Stimulated activated CD4-positive, alpha-beta T cell treated with anti-CD3 and anti-CD28 coated beads, Interleukin-15, amount 100 ng/mL, for 48 hours (primary cell): ENCODE measurements at places on chromosomes 4 and X.

- no peak for DNase-seq
Measured at GRCh38 chrX:45596188-45596808, 395.6 kb upstream of the DIPK2B start.

- no peak for DNase-seq
Measured at GRCh38 chr4:825971-826330, at the start of gene CPLX1. CPLX1 (minus strand) TSS chr4:826129; CDS start chr4:824522, 1,607 bp downstream.

- DNase-seq = no peak
Measured at GRCh38 chr4:6216588-6216987, 16.2 kb upstream of the JAKMIP1 start.

- no peak for DNase-seq
Measured at GRCh38 chr4:93018243-93018642, 714.5 kb downstream of the GRID2 start.

- no peak for DNase-seq
Measured at GRCh38 chrX:69987691-69988090, 62.0 kb downstream of the AWAT2 start.

DNA sequence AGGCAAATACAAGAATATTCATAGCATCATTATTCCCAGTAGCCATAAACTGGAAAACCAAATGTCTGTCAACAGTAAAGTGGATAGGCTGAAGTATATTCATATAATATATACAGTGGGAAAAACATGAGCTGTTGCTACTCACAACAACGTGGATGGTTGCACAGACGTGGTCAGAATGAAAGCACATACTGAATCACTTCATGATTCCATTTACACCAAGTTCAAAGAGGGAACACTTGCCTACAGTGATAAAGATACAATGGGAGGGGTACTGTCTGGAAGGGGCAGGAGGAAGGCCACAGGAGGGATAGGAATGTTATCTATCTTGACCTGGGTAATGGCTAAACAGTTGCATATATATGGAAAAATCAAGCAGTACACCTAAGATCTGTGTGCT, 25.3 kb downstream of the APBB2 start:
- DNase-seq = no peak

DNA sequence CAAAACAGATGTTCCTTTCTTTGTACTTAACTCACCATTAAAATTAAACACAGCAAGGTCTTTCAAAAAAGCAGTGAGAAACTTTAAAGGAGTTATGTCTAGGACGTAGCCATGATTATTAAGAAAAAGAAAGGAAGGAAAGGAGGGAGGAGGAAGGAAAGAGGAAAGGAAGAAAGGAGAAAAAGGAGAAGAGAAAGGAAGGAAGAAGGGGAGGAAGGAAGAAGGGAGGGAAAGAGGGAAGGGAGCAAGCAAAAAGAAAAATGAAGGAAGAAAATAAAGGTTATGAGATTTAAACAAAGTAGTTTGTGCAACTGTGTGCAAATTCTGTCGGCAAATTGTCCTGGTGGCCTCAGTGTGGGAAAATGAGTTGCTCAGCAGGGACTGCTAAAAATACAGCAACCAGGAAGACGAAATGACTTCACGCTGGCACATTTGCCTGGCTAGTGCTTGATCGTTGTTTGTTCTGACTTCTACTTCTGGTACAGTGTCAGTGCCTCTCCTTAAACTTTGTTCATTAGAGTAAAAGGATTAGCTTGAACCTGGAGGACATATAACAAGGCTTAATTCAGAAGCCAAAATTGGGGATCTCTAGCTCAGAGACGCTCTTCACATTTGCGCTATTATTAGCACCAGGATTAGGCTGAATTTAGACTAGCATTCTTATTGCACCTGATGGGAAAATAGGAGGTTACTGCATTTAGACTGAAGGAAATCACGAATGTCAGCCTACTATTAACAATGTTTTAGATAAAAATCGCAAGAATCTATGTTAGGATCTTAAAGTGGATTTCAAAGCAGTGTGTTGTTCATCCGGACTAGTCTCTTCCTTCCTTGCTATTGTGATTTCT, 81.2 kb downstream of the DCK start:
- DNase-seq = no peak

GRCh38 chrX:16487620-16488385, 162.2 kb upstream of the S100G start:
- DNase-seq = no peak

DNA sequence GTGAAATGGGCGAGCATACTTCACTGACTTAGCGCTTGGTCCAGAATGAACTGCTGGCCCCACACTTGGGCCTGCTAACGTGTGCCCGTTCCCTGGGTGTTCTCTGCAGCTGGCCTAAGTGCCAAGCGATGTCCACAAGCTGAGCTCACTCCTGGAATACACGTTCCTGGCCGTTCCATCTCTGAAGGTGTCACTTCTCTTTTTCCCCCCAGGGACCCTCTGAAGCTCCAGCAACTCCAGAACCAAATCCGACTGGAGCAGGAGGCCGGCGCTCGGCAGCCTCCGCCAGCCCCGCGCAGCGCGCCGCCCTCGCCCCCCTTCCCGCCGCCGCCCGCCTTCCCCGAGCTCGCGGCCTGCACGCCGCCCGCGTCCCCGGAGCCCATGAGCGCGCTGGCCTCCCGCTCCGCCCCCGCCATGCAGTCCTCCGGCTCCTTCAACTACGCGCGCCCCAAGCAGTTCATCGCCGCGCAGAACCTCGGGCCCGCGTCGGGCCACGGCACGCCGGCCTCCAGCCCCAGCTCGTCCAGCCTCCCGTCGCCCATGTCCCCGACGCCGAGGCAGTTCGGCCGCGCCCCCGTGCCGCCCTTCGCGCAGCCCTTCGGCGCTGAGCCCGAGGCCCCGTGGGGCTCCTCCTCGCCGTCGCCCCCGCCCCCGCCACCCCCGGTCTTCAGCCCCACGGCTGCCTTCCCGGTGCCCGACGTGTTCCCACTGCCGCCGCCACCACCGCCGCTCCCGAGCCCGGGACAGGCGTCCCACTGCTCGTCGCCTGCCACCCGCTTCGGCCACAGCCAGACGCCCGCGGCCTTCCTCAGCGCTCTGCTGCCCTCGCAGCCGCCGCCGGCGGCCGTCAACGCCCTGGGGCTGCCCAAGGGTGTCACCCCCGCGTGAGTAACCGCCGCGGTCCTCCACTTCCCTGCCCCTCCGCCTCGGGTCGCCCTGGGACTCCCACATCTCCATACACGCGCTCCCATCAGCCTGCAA, 132.3 kb downstream of the CBR4 start:
- DNase-seq = no peak

- no peak for DNase-seq
Measured at GRCh38 chr4:76487621-76488020, 52.6 kb downstream of the SHROOM3 start.

DNA sequence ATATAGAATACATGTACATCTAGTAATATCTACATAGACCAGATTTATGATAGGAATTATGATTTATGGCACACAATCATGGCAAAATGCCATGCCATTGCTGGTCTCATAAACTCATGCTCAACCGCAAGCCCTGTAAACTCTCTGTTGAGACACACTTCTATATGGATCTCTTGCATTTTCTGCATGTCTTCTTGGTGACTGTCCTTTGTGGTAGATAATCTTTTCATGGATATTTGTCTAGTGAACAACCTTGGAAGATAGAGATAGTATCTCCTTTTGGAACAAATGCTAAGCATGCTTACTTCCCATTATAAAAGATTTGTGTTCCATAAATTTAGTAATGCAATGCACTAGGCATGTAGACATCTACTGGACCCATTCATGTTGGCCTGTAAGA, 328.0 kb downstream of the NAF1 start:
- no peak for DNase-seq

GRCh38 chrX:130556951-130557350, 155.2 kb downstream of the RBMX2 start:
- no peak for DNase-seq
